ENCODE measurements at places on chromosomes 2 and 18.

- no peak for DNase-seq
These were observed 17.7 kb downstream of the SH3BP4 start for GRCh38 chr2:234969306-234970098.

DNA sequence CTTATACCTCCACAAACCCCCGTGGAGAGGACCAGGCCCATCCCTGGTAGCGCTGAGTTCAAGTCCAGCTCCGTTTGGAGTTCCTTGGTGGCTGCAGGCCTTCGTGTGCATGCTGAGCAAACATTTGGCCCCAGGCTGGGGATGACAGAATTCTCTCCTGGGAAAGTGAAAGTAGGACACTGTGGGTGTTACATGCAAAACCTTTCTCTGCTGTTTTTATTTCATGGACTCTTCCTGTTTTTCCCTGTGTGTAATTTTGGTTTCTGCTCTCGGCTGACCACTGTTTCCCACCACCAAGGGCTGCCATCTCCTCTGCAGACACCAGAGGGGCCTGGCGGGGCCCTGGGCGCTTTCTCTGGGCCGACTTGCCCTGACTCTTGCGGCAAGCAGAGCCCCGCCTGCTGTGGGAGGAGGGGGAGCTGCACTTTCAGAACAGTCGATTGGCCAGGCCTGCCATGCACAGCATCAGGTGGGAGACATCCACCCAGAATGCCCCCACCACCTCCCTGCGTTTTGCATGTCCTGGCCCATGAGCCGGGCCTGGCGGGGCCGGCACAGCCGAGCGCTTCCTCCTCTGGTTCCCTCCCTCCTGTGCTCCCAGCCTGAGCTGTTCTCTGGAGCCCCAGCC lies 102.4 kb downstream of the CABLES1 start:
- DNase-seq: peak; percentile 43

GRCh38 chr18:3552305-3552704 lies 102.3 kb downstream of the TGIF1 start:
- no peak for DNase-seq

DNA sequence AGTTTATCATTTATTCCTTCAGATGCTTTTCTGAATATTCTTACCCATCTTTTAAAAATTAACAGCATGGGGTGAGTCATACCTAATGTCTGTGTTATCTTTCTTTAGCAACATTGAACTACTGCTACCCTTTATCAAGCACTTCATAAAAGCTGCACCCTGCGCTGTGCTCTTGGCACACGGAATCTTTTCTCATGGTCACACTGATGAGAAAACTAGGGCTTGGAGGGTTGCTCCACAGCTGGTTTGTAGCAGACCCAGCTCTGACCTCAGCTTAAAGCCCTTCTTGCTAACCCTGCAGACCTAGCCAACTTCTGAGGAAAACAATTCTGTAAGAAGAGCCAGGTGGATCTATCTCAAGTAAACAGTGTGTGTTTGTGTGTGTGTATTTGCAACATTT lies 106.3 kb downstream of the RNF144A start:
- DNase-seq: no peak

GRCh38 chr2:121565389-121566250 lies 34.9 kb downstream of the RNU4ATAC start:
- no peak for DNase-seq

- DNase-seq: no peak
These were observed 43.2 kb upstream of the YWHAQ start for GRCh38 chr2:9673914-9674481.

GRCh38 chr2:86350751-86351150 lies 13.3 kb upstream of the REEP1 start:
- DNase-seq: no peak

DNA sequence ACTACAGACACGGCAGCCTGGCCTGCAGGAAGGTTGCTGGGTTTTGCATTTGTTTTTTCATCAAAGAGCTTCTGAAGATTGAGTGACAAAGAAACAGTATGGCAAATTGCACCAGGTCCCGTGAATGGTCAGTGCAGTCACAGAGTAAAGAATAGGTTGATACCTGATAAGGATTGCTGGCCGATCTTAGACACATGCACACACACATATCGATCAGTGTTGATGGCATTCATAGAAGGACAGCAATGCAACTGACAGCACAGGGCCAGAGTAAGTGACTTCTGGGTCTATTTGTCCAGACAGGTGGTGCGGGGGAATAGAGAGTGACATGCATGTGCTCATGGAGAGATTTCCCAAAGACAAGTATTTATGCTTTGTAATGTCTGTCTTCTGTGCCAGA lies 42.8 kb downstream of the NRP2 start:
- DNase-seq: no peak

DNA sequence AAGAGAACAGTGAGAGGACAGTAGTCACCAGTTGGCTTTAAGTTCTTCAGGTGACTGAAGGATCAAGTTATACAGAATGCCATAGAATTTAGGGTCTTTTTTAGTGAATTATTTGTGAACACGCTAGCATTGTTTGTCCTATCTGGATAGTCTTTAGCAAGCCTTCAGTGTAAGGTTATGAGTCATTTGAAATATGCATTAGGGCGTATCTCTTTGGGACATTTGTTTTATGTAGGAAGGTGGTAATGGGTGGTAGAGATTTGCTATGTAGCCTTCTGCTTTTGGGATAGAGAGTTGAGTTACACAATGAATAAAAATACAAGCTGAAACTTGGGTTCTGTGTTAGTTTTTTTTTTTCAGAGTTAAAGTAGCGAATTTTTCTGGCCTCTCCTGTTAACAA lies 13.0 kb downstream of the ACTR2 start:
- no peak for DNase-seq

GRCh38 chr2:168519534-168520308 lies 63.6 kb downstream of the CERS6 start:
- DNase-seq: no peak

DNA sequence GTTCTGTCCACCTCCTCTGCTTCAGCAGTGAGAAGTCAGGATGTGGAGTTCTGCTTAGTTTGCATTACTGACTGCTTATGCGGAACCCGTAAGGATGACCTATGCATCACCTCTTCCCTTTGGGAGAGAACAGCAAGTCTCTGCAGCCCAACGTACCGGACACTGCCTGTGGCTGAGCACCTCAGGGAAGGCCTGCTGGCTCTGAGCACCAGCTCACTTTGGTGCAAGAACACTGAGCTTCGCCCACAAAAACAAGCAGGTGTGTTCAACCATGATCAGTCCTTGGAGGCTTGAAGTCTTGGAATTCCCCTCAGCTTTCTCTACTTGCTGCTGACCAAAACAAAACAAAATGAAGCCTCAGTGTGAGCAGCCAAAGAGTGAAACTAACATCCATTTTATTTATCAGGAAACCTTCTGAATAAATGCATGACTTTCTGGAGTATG lies 52.7 kb upstream of the NCK2 start:
- no peak for DNase-seq

- DNase-seq: no peak
These were observed 259.3 kb downstream of the MEIS1 start for GRCh38 chr2:66694087-66694860.

GRCh38 chr2:128306081-128306930 lies 12.4 kb downstream of the HS6ST1 start:
- DNase-seq: peak; percentile 59

DNA sequence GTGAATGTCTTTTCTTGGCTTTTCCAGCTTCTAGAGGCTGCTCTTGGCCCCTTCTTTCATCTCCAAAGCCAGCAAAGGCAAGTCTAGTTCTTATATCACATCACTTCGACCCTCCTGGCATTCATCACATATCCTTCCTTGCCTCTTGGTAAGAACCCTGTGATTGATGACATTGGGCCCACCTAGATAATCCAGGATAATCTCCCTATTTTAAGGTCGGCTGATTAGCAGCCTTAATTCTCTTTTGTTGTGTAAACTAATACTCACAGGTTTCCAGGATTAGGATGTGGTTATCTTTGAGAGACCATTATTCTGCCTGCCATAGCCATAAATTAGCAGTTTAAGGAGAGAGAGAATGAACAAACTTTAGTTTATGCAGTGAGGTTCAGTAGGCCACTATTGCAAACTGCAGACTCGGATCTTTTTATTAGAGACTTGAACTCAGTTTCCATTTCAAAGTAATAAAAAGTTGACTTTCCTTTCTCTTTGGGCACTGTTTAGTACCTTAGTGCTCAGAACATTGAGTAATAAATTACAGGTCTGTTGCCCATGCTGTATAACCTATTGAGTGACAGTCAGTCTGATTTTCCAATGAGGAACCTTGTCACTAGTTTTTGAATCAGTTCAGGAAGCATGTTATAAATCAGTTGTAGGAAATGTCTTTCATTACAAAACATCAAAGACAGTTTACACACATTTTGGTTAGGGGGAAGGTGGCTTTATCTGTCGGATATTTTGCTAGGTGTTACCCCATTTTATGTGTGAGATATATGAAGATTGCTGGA lies 4.5 kb downstream of the NDUFV2 start:
- DNase-seq: no peak

DNA sequence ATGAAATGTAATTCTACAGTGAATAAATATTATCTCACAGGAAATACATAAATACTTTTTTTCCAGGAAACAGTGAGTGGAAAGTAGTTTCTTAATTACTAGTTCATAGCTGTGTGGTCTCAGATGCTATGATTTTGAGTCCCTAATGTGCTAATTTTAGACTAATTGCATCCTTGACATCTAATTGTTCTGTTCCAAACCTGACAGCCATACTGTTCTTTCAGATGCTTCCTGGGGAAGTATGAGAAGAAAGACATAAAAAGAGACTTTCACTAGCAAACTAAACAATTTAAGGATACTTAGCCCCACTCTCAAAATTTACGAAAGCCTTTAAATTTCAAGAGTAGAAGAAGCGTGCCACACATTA lies 350.9 kb upstream of the CDH20 start:
- DNase-seq: no peak

GRCh38 chr2:198016243-198016642 lies 211.8 kb downstream of the PLCL1 start:
- no peak for DNase-seq

DNA sequence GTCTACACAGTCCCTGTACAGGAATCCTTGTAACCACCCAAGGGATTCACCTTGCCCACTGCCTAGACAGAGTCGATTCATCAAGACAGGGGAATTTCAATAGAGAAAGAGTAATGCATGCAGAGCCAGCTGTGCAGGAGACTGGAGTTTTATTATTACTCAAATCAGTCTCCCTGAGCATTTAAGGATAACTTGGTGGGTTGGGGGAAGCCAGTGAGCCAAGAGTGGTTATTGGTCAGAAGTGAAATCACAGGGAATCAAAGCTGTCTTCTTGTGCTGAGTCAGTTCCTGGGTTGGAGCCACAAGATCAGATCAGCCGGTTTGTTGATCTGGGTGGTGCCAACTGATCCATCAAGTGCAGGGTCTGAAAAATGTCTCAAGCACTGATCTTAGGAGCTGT lies 17.8 kb upstream of the FAM98A start:
- DNase-seq: no peak

DNA sequence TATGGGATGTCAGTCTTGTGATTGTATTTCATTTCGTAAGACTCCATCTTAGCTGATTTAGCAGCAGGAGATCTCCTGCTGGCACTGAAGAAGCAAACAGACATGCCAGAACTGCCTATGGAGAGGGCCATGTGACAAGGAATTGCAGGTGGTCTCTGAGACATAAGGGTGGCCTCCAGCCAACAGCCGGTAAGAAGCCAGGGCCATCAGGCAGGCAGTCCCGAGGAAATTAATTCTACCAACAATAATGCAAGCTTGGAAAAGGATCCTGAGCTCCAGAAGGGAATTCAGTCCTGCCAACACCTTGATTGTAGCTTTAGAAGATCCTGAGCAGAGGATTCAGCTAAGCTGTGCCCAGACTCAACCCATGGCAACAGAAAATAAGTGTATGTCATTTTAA lies 87.1 kb upstream of the DNAJC10 start:
- no peak for DNase-seq

- DNase-seq: no peak
These were observed 53.3 kb downstream of the CCDC148 start for GRCh38 chr2:158403237-158403636.

GRCh38 chr2:66684289-66684688 lies 249.4 kb downstream of the MEIS1 start:
- no peak for DNase-seq

DNA sequence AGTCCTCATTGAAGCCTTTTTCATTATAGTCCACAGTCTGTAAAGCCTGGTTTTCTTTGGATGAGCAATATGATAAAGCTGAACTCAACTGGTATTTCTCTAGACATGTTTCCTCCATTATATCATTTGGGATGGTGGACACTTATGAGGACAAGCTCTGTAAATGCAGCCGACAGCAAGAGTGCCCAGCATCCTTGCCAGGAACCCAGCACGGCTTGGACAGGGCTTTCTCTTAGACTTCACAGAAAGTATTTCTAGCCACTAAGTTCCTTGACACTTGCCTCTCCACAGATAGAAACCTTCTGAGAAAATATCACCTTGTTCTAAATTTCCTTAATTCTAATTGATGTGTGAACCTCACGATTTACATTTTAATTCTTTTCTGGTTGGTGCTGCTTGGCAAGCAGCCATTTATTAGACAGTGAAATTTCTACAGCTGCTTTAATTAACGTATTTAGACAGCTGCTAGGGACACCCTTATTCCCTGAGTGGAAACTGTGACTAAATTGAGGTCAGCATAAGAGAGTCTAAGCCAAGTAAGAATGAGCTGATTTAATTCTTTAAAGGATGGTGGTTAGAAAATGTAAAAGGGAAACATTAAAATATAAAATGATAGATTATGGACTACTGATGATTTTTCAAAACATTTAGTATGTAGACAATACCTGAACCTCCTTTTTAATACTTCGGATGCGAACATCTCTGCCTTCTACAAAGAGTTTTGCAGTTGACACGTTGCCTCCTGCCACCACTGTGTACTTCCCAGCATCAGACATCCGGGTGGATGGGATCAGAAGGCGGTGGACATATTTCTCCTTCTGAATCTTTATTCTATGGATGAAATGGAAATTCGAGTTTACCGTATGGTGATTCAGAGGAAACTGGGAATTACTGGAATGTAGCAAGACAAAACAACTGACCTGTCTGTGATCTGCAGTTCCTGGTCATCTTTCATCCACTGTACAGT lies 39.8 kb downstream of the TTN start:
- no peak for DNase-seq

- DNase-seq: no peak
These were observed 281.6 kb upstream of the CRIM1 start for GRCh38 chr2:36074008-36074407.

All from left ventricle myocardium inferior (tissue), 1 donor.